NCI-H187 (cell line): ENCODE measurements at places on chromosomes 7 and 10.
A peak's percentile ranks its signal among the peaks of the same experiment; 100 is the strongest.

DNA sequence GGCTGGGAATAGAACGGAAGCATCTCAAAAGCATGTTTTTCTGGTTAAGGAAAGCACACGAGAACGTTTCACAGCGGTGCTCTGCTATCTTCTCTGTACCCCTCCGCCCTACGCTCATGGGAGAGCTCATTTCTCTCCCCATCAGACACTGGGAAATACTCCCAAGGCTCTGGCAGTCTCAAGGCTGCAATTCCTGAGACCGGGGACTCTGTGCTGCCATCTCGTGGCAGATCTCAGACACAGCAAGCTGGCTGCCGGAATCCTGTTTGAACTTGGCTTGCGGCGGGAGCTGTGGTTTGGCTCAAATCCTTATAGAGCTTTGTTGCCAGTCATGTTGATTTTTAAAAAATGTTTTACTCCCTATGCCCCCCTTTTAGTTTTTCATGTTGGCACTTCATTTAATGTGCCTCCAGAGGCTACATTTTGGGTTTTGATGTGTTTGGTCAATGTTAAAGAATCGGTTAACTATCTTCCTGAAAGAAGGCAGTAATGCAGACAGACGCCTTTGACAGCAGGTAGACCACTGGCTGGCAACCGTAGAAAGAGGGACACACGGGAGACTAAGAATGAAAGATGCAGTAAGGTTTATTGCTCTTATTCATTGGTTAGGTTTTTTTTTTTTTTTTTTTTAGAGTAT, 27.6 kb downstream of the BMPER start:
- DNase-seq: peak; percentile 7

GRCh38 chr10:92697663-92698511, 8.1 kb downstream of the HHEX start:
- no peak for DNase-seq

GRCh38 chr10:117352724-117353123, 22.5 kb downstream of the PDZD8 start:
- no peak for DNase-seq

DNA sequence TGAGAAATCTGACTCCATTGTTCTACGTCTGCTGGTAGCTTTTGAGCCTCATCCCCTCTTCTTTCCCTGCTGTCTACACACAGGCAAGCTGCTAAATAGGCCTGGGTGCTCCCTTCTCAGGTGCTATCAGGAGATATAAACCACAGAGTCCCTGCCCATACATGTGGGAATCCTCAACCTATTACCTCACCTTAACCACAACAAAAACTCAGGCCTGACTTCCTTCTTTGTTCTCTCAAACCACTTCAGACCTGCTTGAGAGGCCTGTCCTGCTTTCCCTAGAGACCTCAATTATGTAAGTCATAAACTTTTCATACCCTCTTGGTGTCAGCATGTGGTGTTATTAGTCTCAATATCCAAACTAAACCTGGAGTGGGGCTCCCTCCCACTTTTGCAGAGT, 75.0 kb upstream of the MAGI2 start:
- peak; percentile 27 for DNase-seq

GRCh38 chr7:47817917-47818316, 130.3 kb downstream of the PKD1L1 start:
- no peak for DNase-seq

GRCh38 chr7:47801423-47801822, 146.8 kb downstream of the PKD1L1 start:
- no peak for DNase-seq

- no peak for DNase-seq
Observed at GRCh38 chr10:114616516-114616915, 41.6 kb downstream of the ABLIM1 start.

DNA sequence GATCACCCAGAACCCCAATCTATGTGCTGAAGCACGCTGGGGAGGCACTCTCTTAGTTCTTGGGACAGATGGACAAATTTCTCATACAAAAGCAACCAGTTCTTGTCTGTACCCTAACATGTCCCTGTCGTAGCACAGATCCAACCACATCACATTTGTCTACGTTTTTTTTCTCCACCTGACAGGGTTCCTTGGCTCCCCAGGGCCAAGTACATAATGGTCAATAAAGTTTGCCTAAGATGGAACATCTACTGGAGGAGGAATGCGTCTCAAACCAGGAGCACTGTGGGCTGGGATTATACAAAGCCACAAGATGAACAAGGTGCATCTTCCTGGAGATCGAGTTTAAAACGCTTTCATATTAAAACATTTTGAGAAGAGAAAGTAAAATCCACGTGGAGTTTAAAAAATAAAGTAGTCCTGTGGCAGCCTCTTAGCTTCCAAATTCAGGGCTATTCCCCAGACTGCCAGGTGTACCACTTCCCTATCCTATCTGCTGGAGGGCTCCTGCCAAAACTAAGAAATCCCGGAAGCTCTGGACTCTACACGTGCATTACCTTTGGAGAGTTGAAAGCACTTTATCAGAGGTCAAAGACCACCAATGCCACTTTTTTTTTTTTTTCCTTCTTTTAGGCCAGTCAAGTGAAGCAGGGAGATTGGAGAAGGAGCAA, 1.4 kb downstream of the TMEM243 start:
- no peak for DNase-seq

- DNase-seq: no peak
Observed at GRCh38 chr7:104859754-104860426, 154.1 kb upstream of the KMT2E start.

- no peak for DNase-seq
Observed at GRCh38 chr7:8613191-8613590, 179.8 kb downstream of the NXPH1 start.

DNA sequence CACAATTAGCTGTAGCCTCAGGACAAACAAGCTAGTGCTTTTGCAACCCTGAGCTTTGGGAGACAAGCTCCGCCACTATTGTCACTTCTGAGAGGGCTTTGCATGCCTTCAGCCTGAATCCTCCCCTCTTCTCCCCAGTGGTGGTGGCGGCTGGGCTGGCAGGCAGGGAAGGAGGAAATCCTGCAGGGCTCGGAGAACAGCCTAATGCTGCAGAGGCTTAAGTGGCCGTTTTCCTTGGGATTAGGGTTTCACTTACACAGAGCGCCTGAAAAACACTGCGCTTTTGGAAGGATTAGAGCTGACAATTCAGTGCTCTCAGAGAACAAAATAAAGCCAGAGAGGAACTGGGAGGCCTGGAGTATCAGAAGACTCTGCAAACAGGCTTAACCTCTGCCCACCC, 71.3 kb downstream of the PAX2 start:
- no peak for DNase-seq

- no peak for DNase-seq
Observed at GRCh38 chr7:68699090-68699711, 899.1 kb upstream of the AUTS2 start.

- DNase-seq: no peak
Observed at GRCh38 chr7:12494687-12495024, 75.9 kb upstream of the SCIN start.

GRCh38 chr7:95594185-95594584, 2.1 kb downstream of the PDK4 start:
- DNase-seq: no peak

DNA sequence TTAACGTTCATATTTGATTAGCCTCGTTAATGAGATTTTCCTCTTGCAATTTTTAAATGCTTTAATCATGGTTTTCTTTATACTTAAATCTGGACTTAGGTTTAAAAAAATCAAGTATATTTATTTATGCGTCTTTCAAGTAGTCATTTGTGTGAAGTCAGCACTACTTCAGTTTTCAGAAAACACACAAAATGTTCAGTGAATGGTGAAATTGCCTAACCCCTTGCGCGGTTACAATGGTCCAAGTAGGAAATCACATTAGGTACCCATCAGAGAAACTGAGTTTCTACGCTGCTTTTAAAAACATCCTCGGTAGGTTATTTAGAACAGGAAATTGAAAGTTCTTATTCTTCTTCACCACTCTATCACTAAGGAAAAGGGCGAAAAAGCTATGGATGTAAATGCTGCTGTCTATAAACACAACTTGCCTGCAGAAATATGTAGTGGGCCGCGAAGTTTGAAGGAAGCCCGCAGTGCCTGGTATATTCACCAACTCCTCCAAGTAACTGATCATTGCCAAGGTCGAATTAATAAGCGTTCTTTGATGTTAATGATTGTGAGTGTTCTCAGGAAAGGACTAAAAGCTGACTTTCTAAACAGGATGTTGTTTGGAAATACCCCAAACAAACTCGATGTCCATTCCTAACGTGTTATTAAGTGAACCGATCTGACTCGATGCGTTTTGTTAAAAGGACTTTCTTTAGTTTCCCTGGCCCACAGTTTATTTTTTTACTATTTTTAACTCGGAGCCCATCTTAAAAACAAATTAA, 1.0 kb downstream of the SYPL1 start:
- no peak for DNase-seq

DNA sequence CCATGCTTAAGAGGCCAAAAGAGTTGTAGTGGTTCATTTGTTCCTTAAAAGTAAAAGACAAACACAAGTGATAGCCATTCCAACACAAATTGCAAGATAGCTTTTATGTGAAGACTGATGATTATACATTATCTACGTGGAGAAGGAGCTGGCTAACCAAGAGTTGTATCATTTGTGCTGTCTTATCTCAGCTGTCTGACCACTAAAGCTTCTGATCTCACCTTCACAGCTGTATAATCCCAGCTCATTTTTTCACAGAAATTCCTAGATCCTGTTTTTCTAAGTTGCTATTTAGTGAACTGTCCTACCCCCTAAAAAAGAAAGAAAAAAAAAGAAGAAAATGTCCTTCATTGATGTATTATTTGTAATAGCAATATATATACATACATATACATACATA, 9.8 kb downstream of the USP6NL start:
- no peak for DNase-seq

GRCh38 chr10:133458021-133458709, 4.4 kb downstream of the SCART1 start:
- DNase-seq: no peak

GRCh38 chr10:32318476-32318896, 28.5 kb downstream of the EPC1 start:
- no peak for DNase-seq

DNA sequence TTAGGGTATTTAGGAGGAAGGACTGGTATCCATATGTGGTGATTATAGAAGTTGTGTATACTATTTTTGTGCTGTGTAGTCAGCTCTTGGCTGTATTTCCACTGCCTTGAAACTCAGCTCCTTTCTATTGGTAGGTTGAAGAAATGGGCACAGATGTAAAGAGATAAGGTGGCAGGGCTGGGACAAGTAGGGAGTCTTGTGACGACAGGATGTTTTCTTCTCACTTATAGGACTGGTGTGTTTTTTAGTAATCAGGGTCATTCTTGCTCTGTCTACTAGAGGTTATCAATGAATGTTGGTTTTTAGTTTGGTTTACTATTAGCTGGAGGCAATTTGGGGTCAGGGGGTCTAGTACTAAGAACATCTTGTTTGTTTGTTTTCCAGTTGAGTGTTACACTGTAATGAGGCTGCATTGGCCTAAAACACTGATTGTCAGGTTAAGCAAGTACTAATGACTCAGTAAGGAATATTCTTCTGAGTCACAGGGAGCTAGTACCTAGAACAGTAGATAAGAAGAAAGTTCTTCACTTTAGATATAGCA, 11.8 kb downstream of the UBN2 start:
- DNase-seq: no peak

DNA sequence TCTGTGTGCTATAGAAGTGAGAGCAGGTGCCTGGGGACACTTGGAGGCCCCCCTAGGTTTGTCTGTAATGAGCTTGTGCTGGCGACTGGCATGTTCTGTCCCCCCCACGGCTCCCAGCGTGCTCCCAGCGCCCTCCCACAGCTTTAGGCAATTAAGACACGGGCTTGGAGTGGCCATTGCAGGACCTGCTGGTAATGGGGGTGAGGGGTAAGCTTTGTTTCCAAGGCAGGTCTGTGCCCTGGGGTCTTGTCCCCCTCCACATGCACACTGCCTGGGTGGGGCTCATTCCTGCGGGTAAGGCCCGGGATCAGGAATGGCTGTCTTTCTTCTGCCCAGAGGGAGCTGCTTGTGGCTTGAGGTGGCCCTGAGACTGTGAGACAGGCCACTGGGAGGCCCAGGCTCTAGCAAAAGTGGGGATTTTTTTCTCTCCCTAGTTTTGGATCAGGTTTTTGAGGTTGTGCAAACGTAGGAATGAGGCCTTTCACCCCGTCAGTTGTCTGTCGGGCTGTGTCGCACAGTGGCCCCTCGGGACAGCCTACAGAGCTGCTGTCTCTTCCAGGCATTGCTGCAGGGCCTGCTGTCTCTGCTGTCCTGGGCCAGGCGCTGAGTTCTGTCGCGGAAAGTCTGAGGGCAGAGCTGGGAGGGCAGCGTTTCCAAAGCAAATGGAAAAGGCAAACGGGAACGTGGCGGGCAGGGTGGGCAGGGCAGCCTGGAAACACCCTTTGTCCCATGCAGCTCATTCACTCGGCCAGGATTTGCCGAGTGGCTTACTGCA, 107.4 kb downstream of the LHPP start:
- no peak for DNase-seq

- DNase-seq: no peak
Observed at GRCh38 chr7:106820321-106821217, 44.5 kb upstream of the PIK3CG start.

DNA sequence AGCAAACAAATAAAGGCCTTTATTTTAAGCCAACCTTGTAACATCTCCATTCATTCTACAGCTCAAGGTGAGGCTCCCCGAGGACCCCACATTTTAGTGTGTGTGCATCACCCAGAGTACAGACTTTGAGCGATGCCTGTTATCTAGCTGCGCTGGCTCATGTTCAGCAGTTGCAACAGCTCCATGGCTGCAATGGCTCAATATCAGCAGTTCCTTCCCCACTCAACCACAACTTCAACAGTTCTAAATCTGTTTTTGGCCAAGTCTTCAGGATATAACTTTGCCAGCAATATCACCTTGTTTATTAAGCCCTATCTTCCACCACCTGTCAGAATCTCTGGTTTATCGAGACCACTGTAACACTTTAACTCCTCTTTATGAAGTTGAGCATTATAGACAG, 95.8 kb downstream of the WNT2 start:
- no peak for DNase-seq

DNA sequence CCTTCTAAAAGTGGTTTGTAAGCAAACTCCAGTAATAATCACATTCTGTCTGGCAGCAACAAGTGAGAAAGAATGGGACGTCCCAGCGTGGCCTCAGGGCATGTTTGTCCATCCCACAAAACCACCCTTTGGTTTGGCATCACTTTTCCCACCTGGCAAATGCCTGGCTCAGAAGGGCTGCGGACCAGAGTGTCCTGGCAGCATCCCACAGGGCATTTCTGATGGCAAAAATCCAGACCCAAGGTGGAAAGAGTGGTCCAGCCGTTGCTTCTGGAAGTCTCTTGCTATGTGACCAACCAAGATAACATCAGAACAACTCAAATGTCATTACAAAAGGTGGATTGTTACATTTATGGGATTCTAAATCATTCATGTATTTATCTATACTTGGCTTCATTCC, 174.4 kb downstream of the CREB5 start:
- DNase-seq: no peak
